Iris pigment epithelial cell (primary cell): ENCODE measurements at places on chromosomes 4 and X.

GRCh38 chrX:72340041-72340440 is 34.3 kb upstream of the CITED1 start:
- DNase-seq, result no peak

GRCh38 chrX:13389501-13389900 is 69.6 kb upstream of the ATXN3L start:
- no peak for DNase-seq

- peak; percentile 83 for DNase-seq
These were observed at the start of gene EVC for GRCh38 chr4:5710961-5711478. TSS of gene EVC (plus strand) at chr4:5711201. CDS start at chr4:5711381, 180 bp downstream.

- DNase-seq, result no peak
These were observed 26.9 kb downstream of the ZNF41 start for GRCh38 chrX:47456080-47456479.

DNA sequence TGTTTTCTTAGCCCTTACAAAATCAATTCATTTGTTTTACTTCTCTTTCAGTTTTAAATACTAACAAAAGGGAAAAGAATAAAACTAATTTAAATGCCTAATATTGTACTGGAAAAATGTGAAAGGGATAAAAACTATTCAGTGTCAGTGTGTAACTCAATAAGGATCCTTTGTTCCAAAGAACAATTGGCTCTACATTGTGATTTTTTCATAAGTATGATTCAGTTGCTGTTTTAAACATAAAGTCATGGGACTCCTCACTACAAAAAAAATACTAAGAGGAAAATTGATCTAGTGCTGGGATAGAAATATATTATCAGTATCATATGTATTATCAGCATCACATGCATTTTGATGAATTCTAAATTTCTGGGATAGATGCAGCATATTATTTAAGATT is 199.4 kb upstream of the TRAM1L1 start:
- no peak for DNase-seq

- no peak for DNase-seq
These were observed 795.1 kb downstream of the FAT4 start for GRCh38 chr4:126109836-126110235.

DNA sequence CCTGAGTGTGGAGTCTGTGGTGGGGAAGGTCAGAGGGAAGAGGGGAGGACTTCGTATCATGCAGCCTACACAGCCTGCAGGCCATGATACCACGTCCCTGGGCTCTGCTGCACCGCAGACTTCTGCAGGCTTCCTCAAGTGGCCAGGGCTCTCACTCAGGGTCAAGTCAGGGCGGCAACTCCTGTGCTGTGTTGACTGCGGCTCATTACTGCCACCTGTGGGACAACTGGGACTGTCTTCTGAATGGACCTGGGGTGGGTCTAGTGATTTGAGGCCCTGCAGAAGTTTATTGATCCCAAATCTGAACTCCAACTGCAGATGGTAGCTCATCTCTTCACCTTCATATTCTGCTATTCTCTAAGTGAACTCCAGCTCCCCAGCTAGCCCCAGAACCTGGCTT is 167.1 kb downstream of the NSUN7 start:
- peak; percentile 31 for DNase-seq

GRCh38 chrX:2498781-2499302 is 1.9 kb downstream of the DHRSX start:
- DNase-seq, result peak; percentile 36
